Stimulated activated CD8-positive, alpha-beta memory T cell treated with anti-CD3 and anti-CD28 coated beads, Interleukin-7, amount 100 ng/mL, for 48 hours (primary cell): ENCODE measurements at places on chromosomes 13 and 19.

DNA sequence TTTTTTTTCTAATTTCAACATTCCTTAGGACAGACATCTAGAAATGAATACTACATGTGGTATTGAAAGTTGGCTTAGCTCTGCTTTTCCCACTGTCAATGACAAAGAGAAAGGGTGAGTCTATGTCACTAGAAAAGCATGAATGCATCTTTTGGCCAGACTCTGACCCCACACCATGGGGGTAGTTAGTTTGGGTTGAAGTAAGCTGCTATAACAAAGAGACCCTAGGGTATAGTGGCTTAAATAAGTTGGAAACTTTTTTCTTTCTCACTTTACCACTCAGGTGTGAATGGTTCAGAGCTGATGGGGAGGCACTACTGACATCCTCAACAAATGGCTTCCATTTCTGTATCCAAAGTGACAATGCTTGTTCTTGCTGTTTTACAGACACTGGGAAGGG lies 161.5 kb downstream of the DLEU7 start:
- DNase-seq: no peak

DNA sequence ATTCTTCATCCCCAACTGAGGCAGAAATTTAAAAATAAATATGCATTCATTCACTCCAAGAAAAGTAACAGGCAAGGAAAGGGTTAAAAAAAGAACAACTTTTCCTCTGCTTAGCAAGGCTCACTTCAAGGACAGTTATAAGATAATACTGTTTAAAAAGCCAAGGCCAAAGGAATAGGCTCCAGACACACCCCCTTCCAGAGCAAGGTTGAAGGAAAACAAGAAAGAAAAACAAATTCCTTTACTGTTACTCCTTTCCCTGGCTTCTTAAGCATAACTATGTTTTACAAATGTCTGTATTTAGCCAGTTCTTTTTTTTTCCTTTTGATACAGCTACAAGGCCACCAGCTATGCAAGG lies 8.5 kb downstream of the SIGLEC11 start:
- no peak for DNase-seq

DNA sequence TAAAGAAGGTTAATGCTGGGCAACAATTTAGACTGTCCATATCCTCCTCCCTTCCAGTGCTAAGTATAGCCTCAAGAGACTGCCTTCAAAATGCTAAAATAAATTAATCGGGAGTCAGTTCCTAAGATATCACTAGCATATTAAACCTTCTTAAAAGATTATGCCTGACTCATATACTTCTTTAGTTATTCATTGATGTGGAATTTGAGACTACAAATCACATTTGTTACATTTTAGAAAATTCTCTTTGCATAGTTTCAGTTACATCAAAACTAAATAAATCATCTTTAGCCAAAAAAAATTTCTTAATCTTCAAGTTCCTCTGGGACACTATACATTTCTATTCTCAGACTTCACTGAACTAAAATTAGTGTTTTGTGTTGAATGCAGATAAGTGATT lies 769.1 kb downstream of the PCDH9 start:
- no peak for DNase-seq

DNA sequence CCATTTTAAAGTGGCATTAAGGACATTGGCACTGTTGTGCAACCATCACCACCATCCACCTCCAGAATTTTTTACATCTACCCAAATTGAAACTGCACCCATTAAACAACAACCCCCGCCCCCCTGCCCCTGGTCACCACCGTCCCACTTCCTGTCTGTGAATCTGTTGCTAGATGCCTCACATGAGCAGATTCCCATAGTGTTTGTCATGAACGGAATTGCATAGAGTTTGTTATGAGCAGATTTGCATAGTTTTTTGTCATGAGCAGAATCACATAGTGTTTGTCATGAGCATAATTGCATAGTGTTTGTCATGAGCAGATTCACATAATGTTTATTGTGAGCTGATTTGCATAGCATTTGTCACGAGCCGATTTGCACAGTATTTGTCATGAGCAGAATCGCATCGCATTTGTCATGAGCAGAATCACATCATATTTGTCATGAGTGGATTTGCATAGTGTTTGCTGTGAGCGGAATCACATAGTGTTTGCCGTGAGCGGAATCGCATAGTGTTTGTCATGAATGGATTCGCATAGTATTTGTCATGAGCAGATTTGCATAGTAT lies 54.0 kb upstream of the GTF3A start:
- no peak for DNase-seq

GRCh38 chr13:23107665-23108064 lies 73.1 kb upstream of the SGCG start:
- DNase-seq: no peak

DNA sequence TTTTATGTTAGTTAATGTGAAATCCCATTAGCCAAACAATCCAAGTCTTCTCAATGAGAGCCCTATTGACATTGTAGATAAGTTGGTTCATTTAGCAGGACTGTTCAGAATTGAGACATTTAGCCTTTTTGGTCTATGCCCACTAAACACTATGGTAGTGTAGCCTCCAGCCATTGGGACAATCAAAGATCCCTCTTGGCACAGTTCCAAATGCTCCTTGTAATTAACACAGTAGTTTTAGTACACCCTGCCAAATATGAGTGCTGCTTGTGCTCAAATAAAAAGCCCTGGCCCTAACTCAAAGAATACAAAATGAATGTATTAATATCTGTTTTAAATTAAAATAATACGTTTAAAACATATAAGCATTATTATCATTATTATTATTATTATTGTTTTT lies 15.4 kb upstream of the FAM216B start:
- no peak for DNase-seq

DNA sequence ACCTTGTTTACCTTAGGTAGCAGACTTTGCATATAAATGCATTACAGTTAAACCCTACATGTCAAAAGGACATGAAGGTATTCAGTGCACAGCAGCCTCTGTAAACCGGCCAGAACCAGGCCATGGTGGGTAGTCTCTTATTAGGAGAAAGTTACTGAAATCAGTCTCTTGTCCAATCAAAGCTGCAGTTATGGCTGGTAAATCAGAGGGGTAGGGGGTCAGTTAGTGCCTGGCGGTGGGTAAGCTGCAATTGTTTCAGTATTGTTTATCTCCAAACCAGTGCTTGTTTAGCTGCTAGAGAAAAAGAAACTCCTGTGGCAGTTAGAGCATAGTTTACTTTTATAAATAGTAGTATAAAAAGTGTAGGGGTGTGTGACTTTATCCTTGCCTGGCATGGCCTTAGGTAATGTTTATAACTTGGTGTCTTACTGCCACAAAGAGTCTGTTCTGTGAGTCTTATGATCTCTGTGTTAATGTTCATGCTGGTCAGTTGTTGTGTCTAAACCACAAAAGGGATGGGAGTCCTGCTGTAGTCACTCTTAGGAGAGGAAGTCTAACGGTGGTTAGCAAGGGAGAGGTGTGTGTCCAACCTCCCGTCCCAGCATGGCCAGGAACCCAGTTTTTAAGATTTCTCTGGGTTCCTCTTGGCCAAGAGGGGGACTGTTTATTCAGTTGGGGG lies 28.0 kb downstream of the CHST8 start:
- no peak for DNase-seq

DNA sequence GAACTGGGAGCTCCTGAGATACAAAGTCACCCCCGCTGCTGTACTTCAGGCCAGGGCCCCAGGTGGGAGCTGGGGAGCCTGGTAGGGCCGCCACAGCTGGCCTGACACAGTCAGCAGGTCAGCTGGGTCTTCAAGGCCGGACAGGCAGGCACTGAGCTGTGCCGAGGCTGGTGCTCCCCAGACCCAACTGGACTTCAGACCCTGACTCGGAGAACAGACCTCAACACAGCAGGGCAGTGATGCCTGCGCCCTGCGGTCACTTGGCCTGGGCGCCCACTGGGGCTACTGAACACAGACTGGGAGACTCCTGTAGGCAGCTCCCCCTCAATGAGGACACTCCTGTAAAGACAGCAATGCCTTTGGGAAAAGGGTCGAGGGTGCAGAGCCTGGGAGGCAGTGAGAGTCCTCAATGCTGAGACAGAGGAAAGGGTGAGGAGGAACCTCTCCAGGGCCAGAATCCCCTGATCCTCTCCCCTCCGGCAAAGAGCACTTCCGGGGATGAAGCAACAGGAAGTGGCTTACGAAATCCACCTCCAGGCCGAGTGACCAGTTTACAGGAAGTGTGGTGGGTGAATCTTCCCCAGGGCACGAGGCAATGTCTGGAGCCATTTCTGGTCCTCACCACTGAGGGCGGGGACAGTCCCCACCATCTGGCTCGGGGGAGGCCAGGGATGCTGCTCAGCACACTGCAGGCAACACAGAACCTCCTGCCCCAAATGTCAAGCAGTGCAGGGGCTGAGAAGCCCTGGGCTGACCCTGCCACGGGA lies 40.8 kb upstream of the ISYNA1 start:
- DNase-seq: peak; percentile 69

DNA sequence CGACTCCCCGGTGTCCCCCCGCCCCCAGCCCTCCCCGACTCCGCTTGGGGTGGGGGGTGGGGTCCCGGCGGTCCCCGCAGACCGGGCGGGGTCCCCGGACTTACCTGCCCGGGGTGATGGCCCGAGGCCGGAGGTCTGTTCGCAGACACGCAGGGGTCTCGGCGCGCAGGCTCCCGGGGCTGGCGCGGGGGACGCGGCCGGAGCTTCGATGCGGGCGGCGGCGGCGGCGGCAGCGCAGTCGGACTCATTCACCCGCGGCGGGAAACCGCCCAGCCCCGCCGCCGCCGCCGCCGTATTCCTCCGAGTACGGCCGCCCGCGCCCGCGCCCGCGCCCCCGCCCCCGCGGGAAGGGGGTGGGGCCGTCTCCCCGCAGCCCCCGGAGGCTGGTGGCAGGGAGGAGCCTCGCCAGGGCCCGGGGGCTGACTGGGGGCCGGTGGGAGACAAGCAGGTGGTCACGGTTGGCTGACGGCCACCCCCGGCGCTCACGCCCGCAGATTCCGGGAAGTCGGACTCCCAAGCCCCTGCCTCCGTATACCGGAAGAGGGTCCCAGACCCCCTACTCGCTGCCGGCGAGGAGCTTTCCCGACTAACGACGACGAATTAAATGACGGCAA lies at the start of gene C2CD4C:
TSS of gene C2CD4C (minus strand) at position 246 of the 614 bp plus-strand sequence. CDS start 786 bp downstream, outside the sequence.
- no peak for DNase-seq

DNA sequence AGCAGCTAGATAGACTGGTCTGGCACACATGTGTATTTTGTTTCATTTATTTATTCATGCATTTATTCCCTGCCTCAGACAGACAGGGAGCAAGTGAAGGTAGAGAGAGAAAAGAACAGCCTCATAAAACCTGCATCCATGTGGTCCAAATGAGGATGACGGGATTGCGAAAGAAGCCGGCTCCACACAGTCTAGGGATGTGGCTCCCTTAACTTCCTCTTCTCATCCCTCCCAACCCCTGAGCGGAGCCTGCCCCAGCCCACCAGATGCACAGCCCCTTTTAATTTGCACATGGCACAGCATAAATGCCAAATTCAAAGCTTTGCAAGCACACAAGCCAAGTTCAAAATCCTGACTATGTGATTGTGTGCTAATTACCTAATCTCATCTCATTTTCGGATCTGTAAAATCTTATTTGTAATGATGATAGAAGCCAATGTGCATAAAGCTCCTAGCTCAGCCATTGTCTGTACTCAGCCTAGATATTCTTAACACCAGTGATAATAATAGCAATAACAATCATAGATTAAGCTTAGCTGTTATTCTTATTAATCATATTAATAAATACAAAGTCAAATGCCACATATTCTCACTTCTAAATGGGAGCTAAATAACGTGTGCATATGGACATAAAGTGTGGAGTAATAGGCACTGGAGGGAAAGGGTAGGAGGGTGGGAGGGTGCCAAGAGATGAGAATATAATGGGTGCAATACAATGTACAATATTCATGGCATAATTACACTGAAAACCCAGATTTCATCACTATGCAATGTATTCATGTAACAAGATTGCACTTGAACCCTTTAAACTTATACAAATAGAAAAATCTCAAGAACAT lies 156.3 kb downstream of the DCT start:
- no peak for DNase-seq
